ENCODE measurements at places on chromosomes 2 and 18. TPM values are rescaled to one million over a fixed set of nuclear protein-coding genes. Genes with fewer than 3 reads are reported as not detected.

SLC38A11 gene
- 16.3 TPM for polyA plus RNA-seq

GRCh38 chr2:50752237-50752636, 279.7 kb downstream of the NRXN1 start:
- no peaks in the 10 kb centered on the region for H3K4me1 ChIP-seq
- no peaks in the 10 kb centered on the region for H3K36me3 ChIP-seq
- H3K4me3 ChIP-seq: no peak overlapping the region
- no peaks in the 10 kb centered on the region for H3K27me3 ChIP-seq
- no peak for DNase-seq

RAX gene
- polyA plus RNA-seq: not detected

DNA sequence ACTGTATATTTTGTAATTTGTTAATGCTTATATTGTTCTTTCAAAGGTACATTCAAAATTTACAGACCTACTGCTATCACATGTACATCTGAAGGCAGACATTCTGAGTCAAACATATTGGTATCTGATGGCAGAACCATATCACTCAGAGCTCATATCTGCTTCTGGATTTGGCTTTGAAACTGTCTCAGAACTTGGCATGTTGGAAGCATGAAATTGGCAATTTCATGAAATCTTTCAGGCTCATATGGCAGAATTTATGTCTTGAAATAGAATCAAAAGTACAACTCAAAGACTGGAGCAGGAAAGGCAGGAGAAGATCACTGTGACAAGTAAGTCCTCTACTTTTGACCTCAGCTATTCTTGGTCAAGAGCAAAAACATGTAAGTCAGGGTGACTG, 202.3 kb downstream of the LRP1B start:
- H3K4me3 ChIP-seq: no peak overlapping the region
- DNase-seq: no peak
- H3K4me1 ChIP-seq: no peaks in the 10 kb centered on the region
- no peaks in the 10 kb centered on the region for H3K36me3 ChIP-seq
- no peaks in the 10 kb centered on the region for H3K27me3 ChIP-seq

DNA sequence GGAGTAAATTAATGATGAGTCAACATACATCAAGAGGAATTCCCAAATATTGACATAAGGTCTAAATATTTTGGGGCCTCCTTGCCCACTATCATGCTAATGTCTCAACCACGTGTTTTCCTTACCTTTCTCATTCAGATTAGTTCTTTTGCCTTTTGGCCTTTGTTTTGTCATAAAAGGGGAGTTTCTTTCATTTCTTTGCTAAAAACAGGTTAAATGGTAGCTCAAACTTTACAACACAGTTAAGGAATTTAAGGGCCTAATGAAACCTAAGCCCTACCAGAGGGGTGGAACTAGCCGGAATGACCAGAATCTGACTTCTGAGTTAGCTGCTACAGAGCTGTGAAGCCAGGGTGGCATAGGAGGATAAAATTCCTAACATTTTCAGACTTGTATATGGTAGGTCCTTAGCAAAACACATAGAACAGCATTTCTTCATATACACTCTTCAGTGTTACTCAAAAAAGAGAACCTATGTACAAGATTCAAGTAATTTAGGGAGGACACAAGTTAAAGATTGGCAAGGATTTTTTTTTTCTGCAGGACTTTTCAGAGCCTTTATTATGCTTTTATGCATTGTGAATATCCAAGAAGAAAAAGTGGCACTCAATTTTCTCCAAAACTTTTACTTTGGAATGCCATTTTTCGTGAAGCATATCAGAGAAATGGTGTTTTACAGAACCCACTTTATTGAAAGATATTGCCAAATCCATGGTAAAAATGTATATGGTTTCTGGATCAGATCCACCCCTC, 633.1 kb downstream of the ARHGAP15 start:
- H3K27me3 ChIP-seq: no peaks in the 10 kb centered on the region
- no peak for DNase-seq
- no peak overlapping the region for H3K4me3 ChIP-seq
- no peak overlapping the region for H3K27ac ChIP-seq
- H3K36me3 ChIP-seq: peaks cover 10% of the 10 kb centered on the region

Measured in naive B cell (primary cell).